SJSA1 (cell line): ENCODE measurements at places on chromosomes 6 and 20. TPM values are rescaled to one million over a fixed set of nuclear protein-coding genes. Genes with fewer than 3 reads are reported as not detected.

The ENPP3 gene
- 0.05 and 0.72 TPM in 2 replicates for total RNA-seq

The RAB44 gene
- total RNA-seq = not detected in 2 replicates

The SLC32A1 gene
- not detected in 2 replicates for total RNA-seq

DNA sequence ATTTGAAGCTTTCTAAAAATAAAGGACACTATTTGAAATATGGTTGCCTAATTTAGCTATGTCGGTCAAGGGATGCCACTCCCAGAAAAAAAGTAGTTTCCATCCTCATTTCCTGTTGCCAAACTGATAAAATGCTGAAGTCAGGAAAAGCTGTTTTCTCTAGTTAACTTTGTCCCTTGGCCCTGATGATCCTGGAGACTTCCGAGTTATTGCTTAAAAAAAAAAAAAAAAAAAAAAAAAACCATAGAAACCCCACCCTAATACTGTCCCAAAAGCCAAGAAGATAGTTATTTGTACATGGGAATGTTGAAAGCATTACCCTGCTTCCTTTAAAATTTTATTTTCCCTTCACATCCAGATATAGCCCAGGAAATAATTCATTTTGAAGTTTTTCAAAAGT, 236.7 kb downstream of the SOD2 start:
- H3K27me3 ChIP-seq = no peaks in the 10 kb centered on the region
- H3K4me1 ChIP-seq = peaks cover 24% of the 10 kb centered on the region
- no peaks in the 10 kb centered on the region for H3K36me3 ChIP-seq
- DNase-seq = no peak

GRCh38 chr6:1416820-1417219, 27.4 kb downstream of the FOXF2 start:
- H3K27me3 ChIP-seq = no peaks in the 10 kb centered on the region
- peaks cover 39% of the 10 kb centered on the region for H3K4me1 ChIP-seq
- H3K4me3 ChIP-seq = no peak overlapping the region
- no peak for DNase-seq

DNA sequence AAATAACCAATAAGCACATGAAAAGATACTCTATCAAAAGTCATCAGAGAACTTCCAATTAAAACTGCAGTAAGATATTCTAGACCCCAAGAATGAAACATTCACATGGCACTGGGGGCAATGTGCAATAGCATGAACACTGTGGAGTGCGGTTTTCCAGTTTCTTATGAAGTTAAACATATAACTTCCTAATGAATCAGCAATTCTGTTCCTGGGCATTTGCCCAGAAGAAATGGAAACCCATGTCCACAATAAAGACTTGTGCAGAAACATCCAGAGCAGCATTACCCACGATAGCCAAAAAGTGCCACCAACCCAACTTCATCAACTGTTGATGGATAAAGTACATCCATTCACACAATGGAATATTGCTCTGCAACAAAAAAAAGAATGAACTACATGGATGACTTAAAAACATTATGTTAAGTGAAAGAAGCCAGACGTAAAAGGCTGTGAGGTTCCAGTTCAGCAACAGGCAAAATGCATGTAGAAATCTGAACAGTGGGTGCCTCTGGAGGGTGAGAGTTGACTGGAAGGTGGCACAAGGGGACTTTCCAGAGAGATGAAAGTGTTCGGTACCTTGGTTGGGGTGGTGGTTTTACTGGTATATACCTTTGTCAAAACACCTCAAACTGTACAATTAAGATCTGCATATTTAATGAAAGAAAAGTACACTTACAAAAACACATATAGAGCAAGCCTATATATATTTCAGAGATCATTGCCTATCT, 207.2 kb upstream of the ECI2 start:
- H3K4me1 ChIP-seq = peaks cover 7% of the 10 kb centered on the region
- no peak overlapping the region for H3K27ac ChIP-seq
- no peak for DNase-seq
- H3K4me3 ChIP-seq = no peak overlapping the region
